CD8-positive, alpha-beta memory T cell (primary cell): ENCODE measurements at places on chromosomes 13 and 19.

- no peak for DNase-seq
These were observed 362.6 kb downstream of the KCNRG start for GRCh38 chr13:50377726-50378270.

DNA sequence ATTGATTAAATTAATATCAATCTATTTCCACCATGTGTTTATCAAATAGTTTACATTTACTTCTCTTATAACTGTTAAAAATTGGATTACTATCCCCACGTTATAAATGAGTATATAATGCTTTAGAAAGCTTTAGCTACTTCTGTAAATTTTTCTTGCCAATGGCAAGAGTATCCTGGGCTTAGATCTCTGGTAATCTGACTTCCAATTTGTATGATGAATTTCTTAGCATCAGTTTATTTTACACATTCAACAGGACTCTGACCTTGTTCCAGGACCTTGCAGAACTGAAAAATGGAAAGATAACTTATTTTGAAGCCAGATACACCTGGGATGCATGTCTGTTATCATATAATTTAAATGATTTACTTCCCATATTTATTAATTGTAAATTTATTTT lies 2759.4 kb downstream of the PCDH9 start:
- DNase-seq: no peak

DNA sequence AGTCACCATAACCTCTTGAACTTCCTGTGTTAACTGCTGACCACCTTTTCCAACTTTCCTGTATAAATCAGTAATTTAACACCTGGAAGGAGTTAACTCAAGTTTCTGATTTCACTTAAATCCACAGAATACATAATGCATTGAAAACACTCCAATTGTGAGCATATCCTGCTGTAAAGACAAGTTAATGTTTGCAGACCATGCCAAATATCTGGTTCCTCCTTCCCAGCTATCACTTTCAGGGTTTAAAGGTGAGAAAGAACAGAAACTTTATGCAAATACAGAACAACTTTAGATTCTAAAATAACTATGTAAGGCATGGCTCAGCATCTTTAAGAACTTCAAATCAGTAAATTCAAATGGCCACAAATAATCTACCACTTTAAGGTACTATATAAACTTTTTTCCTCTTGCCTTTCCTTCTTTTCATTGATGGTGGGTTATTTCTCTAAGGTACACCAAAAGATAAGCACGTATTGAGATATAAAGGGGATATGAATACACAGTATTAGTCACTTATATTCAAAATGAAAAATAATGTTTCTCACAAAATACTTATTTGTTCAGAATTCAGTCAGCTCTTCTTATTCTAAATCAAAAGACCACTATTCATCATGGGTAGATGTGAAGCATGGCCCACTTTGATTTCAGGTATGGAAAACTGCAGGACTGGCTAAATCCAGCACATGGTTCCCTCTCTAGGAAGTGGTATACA lies 6.6 kb upstream of the TPTE2 start:
- DNase-seq: no peak

DNA sequence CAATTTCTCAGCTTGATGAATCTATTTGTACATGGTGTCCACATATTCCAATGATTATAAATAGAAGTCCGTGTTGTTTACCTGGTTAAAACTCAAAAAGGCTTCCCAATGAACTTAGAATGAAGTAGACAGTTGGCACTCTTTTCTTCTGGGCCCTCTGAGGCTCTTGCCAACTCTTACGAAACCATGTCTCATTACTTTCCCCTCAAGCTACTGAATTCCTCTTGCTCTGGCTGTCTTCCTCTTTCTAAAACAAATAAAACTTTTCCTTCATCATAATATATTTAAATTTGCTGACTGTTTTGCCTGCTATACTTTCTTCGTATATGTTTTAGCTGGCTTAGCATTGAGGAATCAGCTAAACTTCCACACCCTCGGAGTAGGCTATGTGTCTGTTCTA lies 139.7 kb downstream of the SLITRK6 start:
- no peak for DNase-seq

DNA sequence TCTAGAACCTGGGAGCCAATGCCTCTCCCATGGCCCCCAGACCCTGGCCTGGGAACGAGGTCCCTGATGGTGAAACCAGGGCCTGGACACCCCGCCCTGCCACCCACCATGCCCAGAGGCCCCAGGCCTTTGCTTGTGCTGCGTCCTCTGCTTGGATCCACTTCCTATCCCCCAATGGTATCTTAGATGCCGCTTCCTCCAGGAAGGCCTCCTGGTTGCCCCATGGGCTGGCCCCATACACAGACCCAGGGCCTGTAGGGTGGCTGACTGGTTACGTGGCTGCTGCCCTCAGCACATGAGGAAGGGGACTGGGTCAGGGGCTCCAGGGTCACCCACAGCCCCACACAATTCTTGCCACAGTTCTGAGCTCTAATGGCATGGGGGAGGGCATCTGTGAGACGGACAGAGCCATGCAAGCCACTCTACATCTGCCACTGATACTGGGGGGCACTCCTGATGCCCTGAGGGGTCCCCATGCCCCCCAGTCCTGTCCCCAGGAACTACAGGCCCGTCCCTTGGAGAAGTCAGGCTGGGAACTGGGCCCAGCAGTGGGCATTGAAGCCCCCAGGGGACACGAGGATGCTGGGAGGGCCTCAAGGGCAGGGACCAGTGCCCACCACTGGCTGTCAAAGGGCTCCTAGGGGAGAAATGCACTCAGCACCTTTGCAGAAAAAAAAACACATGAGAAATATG lies 5.0 kb downstream of the RPL36 start:
- no peak for DNase-seq

- no peak for DNase-seq
These were observed 9.9 kb upstream of the MKNK2 start for GRCh38 chr19:2060884-2061494.

DNA sequence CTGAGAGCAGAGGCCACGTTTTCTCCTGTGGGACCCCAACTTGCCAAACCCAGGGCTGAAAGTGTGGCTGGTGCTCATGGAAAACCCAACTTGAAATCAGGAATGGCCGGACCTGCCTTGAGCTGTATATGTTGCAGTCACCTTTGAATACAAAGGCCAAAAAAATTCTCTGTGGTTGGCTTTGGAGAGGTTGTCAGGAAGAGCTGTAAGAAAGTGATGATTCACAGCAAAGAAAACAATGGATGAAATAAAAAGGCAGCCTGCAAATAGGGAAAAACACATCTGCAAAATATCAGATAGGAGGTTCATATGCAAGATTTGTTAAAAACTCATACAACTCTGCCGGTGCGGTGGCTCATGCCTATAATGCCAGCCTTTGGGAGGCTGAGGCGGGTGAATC lies 715.8 kb downstream of the UQCRFS1 start:
- no peak for DNase-seq

GRCh38 chr19:30374539-30374864 lies 2.3 kb downstream of the ZNF536 start:
- no peak for DNase-seq

DNA sequence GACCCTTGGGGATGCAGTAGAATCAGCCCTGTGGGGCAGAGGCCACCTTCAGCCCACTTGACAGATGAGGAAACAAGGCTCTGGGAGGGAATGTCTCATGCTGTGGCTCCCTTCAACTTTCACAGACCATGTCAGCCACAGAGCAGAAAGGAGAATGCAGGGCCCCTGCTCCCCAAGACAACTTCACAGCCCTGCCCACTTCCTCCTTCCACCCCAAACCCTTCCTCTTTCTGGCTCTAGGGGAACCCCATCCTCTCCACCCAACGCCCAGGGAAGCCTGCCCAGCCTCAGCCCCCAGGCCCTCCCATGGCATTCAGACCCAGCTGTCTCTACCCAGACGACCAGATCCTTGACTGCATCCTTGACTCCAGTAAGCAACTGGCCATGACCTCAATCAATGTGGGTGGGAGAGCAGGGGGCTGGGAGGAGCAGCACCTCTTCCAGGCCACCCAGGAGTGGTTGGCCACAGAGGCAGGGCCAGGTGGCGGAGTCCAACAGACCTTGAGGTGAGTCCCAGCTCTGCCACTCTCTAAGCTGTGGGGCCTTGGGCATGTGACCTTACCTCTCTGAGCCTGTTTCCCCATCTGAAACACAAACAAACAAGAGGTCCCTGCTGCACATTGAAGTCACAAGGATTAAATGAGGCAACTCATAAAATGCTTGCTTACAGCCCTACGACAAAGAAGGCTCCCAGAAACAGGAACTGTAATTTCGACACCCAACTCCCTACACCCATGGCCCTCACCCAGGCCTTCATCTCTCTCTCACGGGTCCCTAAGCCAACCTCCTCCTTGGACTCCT lies 15.8 kb downstream of the DEDD2 start:
- DNase-seq: peak; percentile 53

- DNase-seq: no peak
These were observed at the start of gene NLRP7 for GRCh38 chr19:54947381-54947780. Gene NLRP7, minus strand, starts transcription at chr19:54947530.

DNA sequence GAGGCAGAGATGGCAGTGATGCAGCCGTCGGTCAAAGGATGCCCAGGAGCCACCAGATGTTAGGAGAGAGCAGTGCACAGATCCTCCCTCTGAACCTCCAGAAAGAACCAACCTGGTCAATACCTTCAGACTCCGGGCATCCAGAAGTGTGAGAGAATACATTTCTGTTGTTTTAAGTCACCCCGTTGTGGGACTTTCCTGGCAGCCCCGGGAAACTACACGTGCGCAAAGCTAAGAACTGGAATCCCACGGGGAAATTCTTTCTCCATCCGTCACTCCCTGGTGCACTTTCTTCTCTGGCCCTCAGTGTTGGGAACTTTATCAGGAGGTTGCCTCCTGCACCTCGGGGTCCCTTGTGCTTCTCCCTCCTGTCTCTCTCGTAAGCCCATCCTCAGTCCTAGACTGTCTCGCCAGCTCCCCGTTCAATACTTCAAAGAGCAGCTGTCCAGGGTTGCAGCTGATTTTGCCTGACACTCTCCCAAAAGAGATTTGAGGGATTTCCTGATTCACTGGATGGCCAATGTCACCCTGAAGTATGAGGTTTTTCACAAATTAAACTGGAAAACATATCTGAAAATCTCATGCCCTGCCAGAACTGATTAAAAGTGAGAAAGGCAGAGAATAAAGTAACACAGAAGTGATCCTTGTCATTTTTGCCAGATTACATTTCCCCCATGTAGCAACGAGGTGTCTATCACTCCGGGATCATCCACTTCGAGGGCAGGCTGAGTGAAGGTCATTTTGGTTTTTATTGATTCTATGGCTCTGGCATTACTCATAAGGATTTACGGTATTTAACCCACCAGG lies 136.8 kb downstream of the DCT start:
- no peak for DNase-seq

DNA sequence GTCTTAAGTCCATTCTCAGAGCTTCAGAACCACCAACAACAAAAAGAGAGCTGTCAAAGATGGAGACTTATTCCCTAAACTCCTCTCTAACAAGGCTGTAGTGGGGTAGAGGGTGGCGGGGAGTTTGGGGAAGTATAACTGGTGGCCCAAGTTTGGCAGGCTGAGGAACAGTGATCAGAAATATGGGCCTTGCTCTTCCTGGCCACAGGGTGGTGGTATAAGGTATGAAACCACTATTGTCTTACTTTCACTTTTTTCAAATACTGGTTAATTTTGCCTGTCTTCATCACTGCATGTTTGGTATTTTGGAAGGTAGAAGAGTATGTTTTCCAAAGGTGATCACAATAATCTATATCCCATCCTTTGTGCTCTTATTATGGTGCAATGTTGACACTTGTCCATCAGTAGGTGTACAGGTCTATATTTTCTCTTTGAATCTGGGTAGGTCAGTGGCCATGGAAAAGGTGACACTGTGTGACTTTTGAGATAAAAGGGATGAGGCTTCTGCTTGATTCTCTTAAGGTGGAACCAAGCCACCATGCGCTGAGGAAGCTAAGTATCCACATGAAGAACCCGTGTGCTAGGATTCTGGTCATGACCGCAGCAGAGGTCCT lies 23.2 kb upstream of the GPC5 start:
- no peak for DNase-seq

GRCh38 chr19:42206871-42207755 lies 10.4 kb downstream of the DEDD2 start:
- no peak for DNase-seq

- DNase-seq: no peak
These were observed 89.5 kb downstream of the MAP4K1 start for GRCh38 chr19:38528213-38528755.

DNA sequence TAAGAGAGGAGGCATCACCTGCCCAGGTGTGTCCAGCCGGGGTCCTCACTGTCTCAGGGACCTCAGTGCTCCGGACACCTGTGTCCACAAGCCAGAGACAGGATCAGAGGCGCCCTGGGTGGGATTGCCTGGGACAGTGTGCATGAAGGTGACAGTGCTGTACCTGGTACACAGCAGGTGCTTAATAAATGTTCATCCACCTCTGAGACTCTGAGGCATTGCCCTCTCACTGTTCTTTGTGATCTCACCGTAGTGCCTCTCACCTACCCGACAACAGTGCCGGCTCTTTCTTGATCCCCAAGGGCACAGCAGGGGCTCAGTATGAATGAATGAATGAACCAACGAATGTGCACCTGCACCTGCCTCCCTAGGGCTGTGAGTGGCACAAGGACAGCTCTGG lies 9.2 kb downstream of the RDH13 start:
- DNase-seq: no peak

- no peak for DNase-seq
These were observed 212.4 kb downstream of the URI1 start for GRCh38 chr19:30154410-30154809.

DNA sequence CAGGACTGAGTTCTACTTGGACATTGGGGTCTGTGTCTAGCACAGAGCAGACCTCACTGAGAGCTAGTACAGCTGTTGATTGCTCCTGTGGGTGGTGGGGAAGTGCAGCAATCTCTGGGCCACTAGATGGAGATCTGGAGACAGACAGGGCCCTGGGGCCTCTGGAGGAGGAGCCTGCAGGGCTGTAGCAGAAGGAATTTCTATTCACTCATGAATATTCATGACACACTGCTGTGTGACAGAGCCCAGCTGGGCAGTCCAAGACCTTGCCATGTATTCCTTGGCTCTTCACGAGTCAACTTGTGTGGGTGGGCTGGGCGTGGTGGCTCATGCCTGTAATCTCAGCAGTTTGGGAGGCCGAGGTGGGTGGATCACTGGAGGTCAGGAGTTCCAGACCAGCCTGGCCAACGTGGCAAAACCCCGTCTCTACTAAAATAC lies 37.5 kb downstream of the SUGP2 start:
- no peak for DNase-seq

- DNase-seq: peak; percentile 82
These were observed 155.5 kb downstream of the TBC1D4 start for GRCh38 chr13:75326173-75327134.

DNA sequence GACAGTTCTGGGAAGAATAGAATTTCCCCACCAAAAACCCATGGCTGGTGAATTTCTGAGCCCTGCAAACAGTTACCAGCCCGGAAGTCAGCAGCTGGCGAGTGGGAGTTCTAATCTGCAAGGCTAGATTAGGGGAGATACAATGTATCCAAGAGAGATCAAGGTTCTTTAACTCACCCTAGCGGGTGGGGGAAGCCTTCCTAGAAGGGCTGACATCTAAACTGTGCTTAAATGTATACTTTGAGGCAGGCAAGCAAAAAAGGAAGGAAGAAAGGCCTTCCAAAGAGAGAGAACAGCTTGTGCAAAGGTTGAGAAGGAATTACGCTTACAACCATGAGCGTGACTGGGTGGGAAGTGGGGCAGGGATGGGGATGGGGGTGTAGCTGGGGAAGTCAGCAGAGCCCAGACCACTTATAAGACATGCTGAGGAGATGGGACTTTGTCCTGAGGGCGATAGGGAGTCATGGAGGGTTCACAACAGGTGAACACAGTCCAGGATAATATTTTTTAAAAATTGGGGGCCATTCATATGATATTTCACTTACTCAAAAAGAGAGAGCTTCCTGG lies 20.8 kb upstream of the ZNRF4 start:
- DNase-seq: no peak
